IMR-90 (cell line): ENCODE measurements at places on chromosomes 5 and 9. TPM values are rescaled to one million over a fixed set of nuclear protein-coding genes. Genes with fewer than 3 reads are reported as not detected.

DNA sequence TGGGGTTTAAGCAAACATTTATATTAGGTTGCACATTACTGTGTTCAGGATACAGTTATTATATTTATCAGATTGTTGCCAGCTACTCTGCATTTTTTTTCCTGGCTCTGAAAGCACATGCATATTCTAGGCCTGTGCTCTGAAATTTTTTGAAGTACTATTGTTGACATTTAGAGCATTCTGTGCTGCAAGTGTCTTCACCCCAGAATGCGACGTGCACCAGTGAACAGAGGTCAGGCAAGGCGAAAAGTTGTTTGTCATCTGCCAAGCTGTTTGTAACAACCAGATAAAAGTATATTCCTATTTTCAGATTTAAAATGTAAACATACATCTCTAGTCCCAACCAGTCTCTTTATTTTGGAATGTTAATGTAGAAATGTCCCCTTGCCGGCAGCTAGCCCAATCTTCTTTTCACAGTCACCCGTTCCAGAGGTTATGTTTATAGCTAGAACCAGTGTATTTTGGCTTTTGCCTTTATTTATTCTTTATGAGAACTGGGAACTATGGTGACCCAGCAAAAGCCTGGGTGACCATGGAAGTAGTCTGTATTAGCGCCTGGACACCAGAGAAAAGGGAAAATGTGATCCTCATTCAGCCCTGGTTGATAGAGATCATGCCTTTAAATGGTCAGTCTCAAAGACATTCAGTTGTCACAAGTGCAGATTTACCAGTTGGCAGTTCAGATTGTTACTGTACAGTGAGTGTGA lies 84.6 kb downstream of the NDUFAF2 start:
- no peak overlapping the region for H3K4me3 ChIP-seq
- no peak for DNase-seq
- no peak overlapping the region for H3K27ac ChIP-seq

DNA sequence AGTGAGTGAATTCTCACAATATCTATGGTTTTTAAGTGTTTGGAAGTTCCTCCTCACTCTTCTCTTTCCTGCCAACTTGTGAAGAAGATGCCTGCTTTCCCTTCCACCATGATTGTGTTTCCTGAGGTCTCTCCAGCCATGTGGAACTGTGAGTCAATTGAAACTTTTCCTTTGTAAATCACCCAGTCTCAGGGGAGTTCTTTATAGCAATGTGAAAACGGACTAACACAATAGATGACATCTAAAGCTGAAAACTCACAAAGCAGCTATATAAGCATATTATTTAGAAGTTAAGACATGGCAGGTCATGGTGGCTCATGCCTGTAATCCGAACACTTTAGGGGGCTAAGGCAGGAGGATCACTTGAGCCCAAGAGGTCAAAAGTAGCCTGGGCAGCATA lies 130.2 kb downstream of the ARRDC3 start:
- no peaks in the 10 kb centered on the region for H3K4me1 ChIP-seq
- no peak overlapping the region for H3K27ac ChIP-seq
- no peak for DNase-seq
- no peak overlapping the region for H3K4me3 ChIP-seq

GRCh38 chr5:10989577-10990263 lies 228.7 kb upstream of the DAP start:
- H3K4me1 ChIP-seq, result no peaks in the 10 kb centered on the region
- peaks cover 16% of the 10 kb centered on the region for H3K27me3 ChIP-seq
- no peaks in the 10 kb centered on the region for H3K36me3 ChIP-seq
- H3K4me3 ChIP-seq, result no peak overlapping the region
- no peak overlapping the region for H3K27ac ChIP-seq

DNA sequence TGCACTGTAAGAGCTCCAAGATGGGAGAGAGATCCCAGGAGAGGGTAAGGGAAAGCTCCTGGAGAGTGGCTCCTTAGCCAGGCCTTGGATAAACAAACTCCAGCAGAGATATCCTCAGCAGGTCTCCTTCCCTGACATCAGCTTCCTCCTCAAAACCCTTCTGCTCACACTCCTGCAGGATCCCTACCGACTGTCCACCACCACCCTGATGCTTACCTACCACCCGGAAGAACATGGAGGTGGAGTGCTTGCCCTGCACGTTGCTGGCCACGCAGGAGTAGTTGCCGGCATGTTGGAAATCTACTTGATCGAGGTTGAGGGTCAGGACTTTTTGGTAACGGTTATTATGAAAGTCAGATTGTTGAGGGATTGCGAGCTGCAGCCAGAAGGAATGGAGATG lies 9.3 kb downstream of the CSF1R start:
- peaks cover 4% of the 10 kb centered on the region; the same call in 1 of the 2 replicates for H3K4me1 ChIP-seq
- DNase-seq, result no peak
- peaks cover 31% of the 10 kb centered on the region for H3K27me3 ChIP-seq
- H3K4me3 ChIP-seq, result no peak overlapping the region
- H3K36me3 ChIP-seq, result no peaks in the 10 kb centered on the region
- no peak overlapping the region for H3K27ac ChIP-seq

DNA sequence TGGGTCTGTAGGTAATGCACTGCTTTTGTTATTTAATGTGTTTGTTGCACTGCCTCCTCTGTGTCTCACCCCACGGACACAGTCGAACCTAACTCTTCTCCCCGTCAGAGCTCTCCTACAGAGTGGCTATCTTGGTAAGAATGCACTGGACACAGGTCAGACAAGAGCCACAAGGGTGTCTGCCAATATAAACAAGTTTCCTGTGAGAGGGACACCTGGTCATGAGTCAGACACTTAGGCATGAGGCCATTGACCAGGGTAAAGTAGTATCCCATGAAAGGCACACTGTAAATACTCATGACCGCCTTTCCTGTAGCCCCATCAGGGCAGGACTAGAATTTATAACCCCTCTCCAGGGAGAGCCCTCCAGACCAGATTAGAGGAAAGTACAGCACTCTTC lies 115.5 kb downstream of the SLC12A2 start:
- no peak overlapping the region for H3K27ac ChIP-seq
- peaks cover 2% of the 10 kb centered on the region for H3K27me3 ChIP-seq
- H3K4me1 ChIP-seq, result peaks cover 5% of the 10 kb centered on the region
- peak; percentile 76 for DNase-seq
- no peak overlapping the region for H3K4me3 ChIP-seq
- no peaks in the 10 kb centered on the region for H3K36me3 ChIP-seq

DNA sequence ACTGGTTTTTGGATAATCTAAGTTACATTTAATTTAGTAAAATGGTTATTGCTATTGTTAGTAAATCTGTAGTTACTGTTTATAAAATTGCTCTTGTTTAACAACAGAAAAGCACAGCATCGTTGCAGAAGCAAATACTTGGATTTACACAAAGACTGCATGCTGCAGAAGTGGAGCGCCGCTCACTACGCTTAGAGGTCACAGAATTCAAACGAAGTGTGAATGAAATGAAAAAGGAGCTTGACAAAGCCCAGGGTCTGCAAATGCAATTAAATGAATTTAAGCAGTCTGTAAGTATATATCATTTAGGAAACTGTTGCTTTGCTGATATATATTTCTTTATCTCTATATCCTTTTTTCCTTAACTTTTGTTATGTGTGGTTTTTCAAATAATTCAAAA lies 226.0 kb downstream of the CCDC171 start:
- H3K36me3 ChIP-seq, result no peaks in the 10 kb centered on the region
- H3K4me3 ChIP-seq, result no peak overlapping the region
- no peaks in the 10 kb centered on the region for H3K27me3 ChIP-seq
- no peak for DNase-seq

GRCh38 chr9:114291064-114291474 lies 31.8 kb upstream of the ORM1 start:
- H3K4me1 ChIP-seq, result peaks cover 9% of the 10 kb centered on the region
- H3K27ac ChIP-seq, result no peak overlapping the region
- peak; percentile 67 for DNase-seq
- H3K4me3 ChIP-seq, result no peak overlapping the region

GRCh38 chr9:93648181-93648580 lies 71.8 kb downstream of the PHF2 start:
- H3K4me3 ChIP-seq, result no peak overlapping the region
- no peak for DNase-seq
- H3K27ac ChIP-seq, result no peak overlapping the region
- peaks cover 52% of the 10 kb centered on the region for H3K36me3 ChIP-seq

BRINP1 gene
- total RNA-seq, result under 0.01 TPM in 1 of 2 replicates, not detected in the other

UHRF2 gene
- 37.3 and 55.3 TPM in 2 replicates for total RNA-seq

LCN9 gene
- total RNA-seq, result not detected in 2 replicates

TLR4 gene
- under 0.01 TPM in 2 replicates for total RNA-seq

CORO2A gene
- 1.9 and 2.2 TPM in 2 replicates for total RNA-seq
